ENCODE measurements at places on chromosomes 16 and 17.

GRCh38 chr17:1030684-1031532 lies 34.0 kb downstream of the TIMM22 start:
- no peak for DNase-seq

- no peak for DNase-seq
Observed at GRCh38 chr16:77439106-77439505, 4.3 kb upstream of the ADAMTS18 start.

DNA sequence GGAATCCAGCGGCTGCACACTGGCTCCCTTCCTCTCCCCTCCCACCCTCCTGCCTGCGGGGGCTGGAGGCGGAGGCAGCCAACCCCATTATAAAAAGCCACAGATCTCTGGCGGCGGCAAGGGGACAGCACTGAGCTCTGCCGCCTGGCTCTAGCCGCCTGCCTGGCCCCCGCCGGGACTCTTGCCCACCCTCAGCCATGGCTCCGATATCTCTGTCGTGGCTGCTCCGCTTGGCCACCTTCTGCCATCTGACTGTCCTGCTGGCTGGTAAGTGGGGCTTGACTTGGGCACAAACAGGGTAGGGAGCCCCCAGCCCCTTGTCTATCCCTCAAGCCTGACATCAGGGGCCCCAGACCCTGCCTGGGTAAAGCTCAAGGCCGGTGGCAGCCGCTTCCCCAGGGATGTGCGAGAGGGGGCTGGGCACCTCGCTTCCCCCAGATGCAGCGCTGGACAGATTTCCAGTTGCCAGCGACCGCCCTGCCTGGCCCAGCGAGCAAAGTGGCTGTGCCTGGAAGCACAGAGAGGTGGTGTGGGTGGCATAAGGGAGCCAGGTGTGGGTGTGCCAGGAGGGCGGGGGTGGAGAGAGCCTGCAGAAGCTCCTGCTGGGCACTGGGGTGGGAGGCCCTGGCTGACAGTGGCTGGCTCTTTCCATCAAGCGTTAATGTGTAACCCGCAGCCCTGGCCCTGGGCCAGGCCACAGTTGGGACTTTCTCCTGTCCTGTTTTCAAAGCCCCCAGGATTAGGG lies at the start of gene CX3CL1:
CX3CL1 (plus strand) TSS at position 119 of the 745 bp plus-strand sequence; CDS start at position 198, 79 bp downstream.
- DNase-seq, result no peak

DNA sequence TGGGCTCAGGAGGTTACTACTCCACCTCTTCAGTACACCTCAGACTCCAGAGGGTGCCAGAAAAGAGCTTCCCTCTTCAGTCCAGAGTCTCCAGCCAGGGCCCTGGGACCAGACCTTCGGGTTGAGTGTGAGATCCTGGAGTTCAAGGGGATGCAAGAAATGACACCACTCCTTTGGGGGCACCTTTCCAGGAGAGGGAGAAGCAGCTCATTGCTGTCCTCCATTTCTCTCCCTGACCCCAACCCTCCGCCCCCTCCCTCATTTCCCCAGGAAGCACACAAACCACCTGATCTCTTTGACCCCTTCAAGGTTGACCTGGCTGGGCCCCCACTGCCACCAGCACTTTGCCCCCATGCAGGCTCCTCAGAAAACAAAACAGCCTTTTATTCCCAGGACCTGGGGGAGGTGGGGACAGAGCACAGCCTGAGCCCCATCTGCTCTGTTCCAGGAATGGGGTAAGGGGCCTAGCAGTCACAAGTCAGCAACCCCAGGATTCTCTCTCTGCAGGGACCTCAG lies 21.4 kb downstream of the CDH5 start:
- no peak for DNase-seq

GRCh38 chr16:35560637-35560984 lies 2101.2 kb downstream of the TP53TG3F start:
- DNase-seq, result no peak

DNA sequence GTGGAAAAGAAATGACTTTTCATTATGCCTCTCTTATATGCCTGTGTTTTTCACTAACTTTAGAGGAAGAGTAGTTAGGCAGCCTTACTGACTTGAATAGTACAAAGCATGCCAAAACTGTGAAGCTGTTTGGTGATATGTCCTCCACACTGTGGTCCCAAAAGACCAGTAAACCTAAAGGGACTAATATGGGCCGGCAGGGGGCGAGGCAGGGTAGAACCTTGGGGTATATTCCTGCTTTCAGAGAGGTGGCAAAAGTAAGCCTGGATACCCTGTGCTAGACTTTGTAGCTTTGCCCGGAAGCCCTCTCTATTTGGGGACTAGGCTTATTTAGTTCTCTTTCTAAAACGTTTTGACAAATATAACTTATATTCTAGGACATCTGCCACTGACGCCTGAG lies 36.5 kb upstream of the VWA3A start:
- no peak for DNase-seq

DNA sequence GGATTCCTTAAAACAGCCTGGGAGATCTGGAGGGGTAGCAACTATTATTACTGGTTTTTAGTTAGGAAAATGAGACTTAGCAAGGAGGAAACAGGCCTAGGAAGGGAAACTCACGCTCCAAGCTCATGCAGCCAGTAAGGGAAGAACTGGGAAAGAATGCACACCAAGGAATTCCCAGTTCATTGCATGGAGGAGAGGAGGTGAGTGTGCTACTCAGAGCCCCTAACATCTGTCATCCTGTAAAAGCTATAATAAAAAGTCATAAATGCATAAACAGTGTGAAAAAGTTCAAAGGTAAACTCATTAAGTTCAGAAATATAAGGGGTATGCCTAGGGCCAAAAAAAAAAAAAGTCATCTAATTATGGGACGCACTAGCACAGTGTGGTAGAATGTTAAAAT lies 25.9 kb downstream of the TMEM98 start:
- no peak for DNase-seq

DNA sequence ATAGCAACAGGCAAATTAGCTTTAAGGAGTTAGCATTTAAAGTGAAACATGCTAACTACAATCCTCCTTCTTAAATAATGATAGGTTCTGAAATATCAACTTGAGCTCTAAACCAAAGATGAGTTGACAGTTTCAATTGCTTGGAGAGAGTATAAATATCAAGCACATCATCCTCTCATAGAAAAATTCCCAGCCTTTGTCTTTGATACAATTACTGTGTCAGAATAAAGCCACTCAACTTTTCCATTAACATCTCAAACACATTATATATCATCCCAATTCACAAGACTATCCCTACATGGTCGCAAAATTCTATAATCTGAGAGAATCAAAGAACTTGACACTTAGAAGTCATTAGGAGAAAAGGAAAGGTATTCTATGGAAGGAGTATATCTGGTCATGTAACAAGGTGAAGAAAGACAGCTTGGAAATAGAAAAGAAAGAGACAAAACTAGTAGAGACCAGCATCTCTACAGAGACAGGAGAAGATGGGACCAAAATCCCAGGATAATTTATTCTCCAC lies 189.8 kb downstream of the CEP112 start:
- DNase-seq, result no peak

DNA sequence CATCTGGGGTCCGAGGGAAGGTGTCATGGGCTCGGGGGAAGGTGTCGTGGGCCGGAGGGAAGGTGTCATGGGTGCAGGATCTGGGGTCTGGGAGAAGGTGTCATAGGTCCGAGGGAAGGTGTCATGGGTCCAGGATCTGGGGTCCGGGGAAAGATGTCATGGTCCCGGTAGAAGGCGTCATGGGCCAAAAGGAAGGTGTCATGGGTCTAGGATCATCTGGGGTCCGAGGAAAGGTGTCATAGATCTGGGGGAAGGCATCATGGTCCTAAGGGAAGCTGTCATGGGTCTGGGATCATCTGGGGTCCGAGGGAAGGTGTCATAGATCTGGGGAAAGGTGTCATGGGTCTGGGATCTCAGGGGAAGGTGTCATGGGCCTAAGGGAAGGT lies 942 bp downstream of the RAB40C start:
- DNase-seq, result no peak

- no peak for DNase-seq
Observed at GRCh38 chr16:79181419-79181818, 419.1 kb downstream of the MAF start.

- DNase-seq, result no peak
Observed at GRCh38 chr17:58338841-58339754, 10.5 kb upstream of the TSPOAP1 start.

DNA sequence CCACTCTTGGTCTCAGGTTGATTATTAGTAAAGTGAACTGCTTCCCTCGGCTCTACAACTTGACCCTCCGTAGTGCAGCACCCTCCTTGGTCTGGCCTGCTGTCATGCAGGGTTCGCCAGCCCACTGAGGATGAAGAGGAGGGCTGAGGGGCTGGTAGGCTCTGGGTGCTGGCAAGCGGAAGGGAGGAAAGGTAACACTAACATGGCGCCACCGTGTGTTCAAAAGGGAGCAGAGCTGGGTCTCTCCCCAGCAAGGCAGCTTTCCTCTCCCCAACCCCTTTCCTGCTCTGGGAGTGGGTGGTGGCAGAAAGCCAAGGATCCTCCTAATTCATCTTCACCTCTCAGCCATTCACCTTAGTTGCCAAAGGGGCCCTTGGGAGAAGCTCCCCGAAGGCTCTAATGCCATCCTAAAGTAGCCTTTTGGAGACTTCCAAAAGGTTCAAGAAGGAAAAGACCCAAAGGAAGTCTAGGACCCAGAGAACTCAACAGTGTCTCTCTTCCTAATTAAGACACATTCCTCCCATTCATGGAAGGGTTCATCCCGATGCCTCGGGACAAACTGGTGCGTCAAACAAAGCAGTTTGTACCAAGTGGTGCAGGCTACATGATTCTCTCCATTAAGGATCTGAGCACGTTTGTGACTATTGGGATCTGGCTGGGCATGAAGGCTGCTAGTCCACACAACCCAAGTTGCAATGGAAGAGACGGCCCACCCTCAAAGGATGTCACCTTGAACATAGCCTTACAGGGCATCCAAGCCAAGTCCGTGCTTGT lies 90.8 kb upstream of the TOB1 start:
- peak; percentile 39 for DNase-seq

GRCh38 chr17:79630126-79630525 lies 19.3 kb upstream of the RBFOX3 start:
- no peak for DNase-seq

GRCh38 chr17:69608808-69609472 lies 194.4 kb downstream of the MAP2K6 start:
- no peak for DNase-seq

DNA sequence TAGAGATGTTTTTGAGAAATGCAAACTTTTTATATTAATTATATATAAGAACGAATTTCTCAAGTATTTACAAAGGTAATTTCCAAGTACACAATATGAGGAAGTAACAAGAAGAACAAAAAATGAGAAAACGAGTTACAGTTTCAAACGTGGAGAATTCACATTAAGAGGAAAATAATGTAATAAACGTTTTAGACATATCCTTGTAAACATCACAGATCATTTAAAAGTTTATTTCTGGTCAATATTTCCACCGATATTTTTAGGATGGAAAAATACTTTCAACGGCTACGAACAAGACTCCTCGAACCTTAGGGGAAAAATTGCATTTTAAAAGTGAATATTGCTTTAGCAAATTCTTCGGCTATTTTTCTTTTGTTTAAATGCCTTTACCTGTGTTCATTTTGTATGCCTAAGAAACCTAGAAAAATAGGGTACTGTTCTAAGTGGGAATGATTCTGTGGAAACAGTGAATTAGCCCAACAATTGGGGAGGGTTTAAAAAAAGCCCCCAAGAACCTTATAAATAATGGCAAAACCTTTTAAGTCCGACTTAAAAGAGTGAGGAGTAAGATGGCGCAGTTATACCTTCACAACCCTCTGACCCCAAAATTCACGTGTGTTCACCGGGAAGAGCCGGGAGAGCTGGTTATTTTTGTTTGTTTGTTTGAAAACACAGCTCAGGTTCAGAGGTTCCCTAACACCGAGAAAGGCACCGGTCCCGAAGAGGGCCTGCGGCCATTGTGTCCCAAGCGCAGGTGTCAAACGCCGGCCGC lies 3.3 kb downstream of the HNF1B start:
- DNase-seq, result no peak

DNA sequence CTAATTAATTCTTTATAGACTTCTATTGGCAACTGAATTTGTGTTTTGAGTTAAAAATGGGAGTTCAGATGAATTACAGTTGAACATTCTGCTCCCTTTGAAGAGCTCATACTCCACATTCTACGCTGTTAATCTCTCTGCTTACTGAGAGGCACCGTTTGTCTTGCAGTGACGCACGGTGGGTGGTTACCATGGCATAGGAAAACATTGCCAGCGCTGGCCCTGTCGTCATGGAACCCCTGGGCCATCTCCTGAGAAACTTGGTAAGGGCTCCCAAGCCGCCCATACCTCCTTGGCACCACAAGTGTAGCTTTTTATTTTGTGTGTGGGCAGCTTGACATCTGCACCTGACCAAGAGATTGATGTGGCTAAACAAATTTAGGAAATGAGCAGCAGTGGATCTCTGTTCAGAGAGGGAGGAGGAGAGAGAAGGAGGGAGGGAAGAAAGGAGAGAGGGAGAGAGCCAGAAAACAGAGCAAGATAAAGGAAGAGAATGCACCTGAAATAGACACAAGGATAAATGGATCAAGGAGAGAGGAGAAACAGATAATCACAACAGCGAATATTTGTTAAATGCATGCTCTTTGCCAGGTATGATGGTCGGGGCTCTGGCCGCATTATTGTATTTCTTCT lies 398.5 kb downstream of the HAPSTR1 start:
- no peak for DNase-seq

DNA sequence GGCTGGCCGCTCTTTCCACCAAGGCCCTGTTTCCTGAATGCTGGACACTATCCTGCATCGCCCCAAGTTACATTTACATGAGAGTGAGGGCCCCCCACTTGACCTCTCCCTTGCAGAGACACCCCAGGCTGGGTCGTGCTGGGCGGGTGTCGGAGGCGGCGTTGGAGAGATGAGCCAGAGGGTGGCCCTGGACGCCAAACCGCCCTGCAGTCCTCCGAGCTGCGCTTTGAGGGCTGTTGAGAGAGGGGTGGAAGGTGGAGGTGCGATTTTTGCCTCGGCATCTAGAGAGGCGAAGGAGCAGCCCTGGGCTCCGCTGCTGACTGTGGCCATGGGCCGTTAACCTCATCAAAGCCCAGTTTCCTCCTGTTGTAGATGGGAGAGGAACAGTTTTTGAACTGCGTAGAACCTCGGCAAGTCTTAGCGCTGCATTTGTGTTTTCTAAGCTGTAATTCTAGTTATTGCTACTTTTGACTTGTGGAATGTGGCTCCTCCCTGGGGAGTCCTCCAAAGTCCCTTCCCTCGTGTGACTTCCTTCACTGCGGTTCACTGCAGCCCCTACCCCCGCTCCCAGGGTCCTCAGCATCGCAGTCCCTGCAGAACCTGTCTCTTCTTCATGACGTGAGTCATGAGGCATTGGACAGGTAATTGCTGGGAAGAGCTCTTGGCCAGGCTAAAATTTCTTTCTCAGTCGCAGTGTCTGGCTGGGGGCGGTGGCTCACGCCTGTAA lies 986 bp upstream of the ELOB start:
- DNase-seq, result no peak

DNA sequence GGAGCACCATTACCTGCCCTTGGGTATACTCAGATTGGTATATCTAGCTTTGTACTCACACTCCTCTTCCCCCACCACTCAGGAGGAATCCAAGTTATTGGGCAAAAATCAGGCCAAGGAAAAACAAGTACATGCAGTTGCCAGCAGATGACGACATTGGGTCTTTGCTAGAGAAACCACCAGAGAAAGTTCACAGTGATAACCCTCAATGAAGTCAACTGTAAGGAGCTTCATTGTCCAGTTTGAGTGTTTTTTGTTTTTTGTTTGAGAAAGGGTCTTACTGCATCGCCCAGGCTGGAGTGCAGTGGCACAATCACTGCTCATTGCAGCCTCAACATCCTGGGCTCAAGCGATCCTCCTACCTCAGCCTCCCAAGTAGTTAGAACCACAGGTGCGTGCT lies 34.6 kb upstream of the TOX3 start:
- DNase-seq, result no peak

GRCh38 chr17:10557422-10557821 lies 8.0 kb upstream of the MYH2 start:
- DNase-seq, result no peak

GRCh38 chr16:6949240-6949639 lies 383.4 kb upstream of the RBFOX1 start:
- no peak for DNase-seq

Measured in stimulated activated CD8-positive, alpha-beta memory T cell treated with anti-CD3 and anti-CD28 coated beads, Interleukin-4, amount 100 ng/mL, for 1 hour (primary cell).